ENCODE measurements at places on chromosomes 4 and X. TPM values are rescaled to one million over a fixed set of nuclear protein-coding genes. Genes with fewer than 3 reads are reported as not detected.

GRCh38 chr4:612052-612748 is 13.2 kb upstream of the PDE6B start:
- DNase-seq: no peak
- no peak overlapping the region for H3K4me3 ChIP-seq
- no peaks in the 10 kb centered on the region for H3K36me3 ChIP-seq
- peaks cover 14% of the 10 kb centered on the region for H3K27me3 ChIP-seq

Gene TNIP2
- 48.1 TPM for total RNA-seq

Gene TBC1D1
- 79.4 TPM for total RNA-seq

- H3K27me3 ChIP-seq: peaks cover 65% of the 10 kb centered on the region
- H3K4me3 ChIP-seq: no peak overlapping the region
- H3K27ac ChIP-seq: no peak overlapping the region
- no peak for DNase-seq
- peaks cover 7% of the 10 kb centered on the region for H3K4me1 ChIP-seq
These were observed 2.2 kb upstream of the NKX1-1 start for GRCh38 chr4:1408418-1408817.

Gene RAB28
- 13.1 TPM for total RNA-seq

Gene BTC
- total RNA-seq: not detected

DNA sequence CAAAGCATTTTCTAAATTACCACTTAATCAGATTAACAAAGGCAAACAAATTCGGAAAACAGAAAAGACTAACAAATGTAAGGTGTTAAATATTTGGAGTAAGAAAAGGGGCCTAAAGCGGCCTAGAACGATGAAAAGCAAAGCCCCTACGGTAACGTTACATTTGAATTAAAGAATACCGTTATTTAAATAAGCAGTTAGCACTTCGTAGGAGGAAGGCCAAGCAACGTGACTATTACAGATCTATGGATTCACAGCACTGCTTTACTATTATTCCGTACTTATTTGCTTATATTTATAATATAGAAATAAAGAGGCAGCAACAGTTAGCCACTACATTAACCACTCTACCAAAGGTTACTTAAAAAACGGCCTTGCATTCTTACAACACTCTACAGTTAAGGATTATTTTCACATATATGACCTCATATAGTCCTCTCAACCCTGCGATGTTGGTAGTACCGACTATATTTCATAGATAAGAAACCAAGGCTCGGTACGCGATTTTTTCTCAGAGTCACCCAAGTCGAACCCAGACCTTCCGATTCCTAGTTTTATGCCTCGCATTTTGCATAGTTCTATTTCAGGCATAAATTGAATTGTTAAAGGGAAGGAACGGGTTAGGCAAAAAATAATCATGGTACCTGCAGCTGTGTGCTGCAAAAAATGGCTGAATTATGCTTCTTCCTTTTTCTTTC is 2.9 kb downstream of the KLHL15 start:
- H3K4me3 ChIP-seq: peak overlapping the region; percentile 82
- no peak for DNase-seq
- no peaks in the 10 kb centered on the region for H3K27me3 ChIP-seq
- H3K4me1 ChIP-seq: peaks cover 28% of the 10 kb centered on the region
- H3K36me3 ChIP-seq: peaks cover 17% of the 10 kb centered on the region
- H3K27ac ChIP-seq: peak overlapping the region; percentile 80

DNA sequence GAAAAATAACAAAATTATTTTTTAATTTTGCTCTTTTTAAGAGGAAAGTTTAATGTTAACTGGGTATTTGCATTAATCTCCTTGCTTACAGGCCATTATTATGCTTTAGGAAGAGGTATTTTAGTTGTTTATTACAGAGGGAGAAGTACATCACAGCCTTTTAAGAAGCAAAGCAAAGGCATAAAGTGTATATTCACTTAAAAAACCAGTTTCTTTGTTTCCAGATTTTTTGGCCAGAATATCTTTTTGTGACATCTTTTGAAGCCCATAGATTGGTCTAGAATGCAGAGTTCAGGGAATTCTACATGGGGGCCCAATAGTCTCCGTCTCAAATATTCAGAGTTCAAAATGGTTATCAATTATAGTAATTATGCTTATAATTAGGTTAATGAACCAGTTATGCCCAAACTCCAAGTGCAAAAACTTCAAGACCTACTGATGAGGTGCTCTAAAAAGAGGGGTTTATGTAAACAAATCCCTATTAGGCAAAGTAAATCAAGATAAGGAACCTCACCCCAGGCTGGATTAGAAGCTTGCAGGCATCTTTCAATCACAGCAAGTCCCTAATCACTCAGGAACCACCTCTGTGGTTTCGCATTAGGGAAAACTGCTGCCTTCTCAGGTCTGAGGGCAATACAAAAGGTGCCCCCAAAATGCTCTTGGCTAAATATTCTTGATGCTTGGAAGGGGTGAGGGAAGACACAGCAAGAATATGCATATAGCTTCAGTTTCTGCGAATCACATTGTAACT is 1.4 kb downstream of the CXXC4 start:
- H3K27me3 ChIP-seq: peaks cover 55% of the 10 kb centered on the region
- peaks cover 29% of the 10 kb centered on the region for H3K4me1 ChIP-seq
- H3K4me3 ChIP-seq: no peak overlapping the region
- H3K27ac ChIP-seq: no peak overlapping the region
- DNase-seq: no peak
